Immature natural killer cell (primary cell): ENCODE measurements at places on chromosomes 16 and 17. TPM values are rescaled to one million over a fixed set of nuclear protein-coding genes. Genes with fewer than 3 reads are reported as not detected.

The FBXW10 gene
- not detected for polyA plus RNA-seq

The GINS2 gene
- polyA plus RNA-seq = 2.1 TPM

The TENT4B gene
- 3.4 TPM for polyA plus RNA-seq

The KRTAP3-1 gene
- polyA plus RNA-seq = not detected

The TOP3A gene
- 4.8 TPM for polyA plus RNA-seq
